ENCODE measurements at places on chromosomes 12 and 14. TPM values are rescaled to one million over a fixed set of nuclear protein-coding genes. Genes with fewer than 3 reads are reported as not detected.

ASCL1 gene
- total RNA-seq: not detected

LRRC43 gene
- total RNA-seq: 1.5 TPM

FSCB gene
- total RNA-seq: not detected

NUP107 gene
- total RNA-seq: 82.3 TPM

KLRD1 gene
- total RNA-seq: not detected

NGDN gene
- total RNA-seq: 24.7 TPM

SPIC gene
- not detected for total RNA-seq

UNC79 gene
- 0.05 TPM for total RNA-seq

DNA sequence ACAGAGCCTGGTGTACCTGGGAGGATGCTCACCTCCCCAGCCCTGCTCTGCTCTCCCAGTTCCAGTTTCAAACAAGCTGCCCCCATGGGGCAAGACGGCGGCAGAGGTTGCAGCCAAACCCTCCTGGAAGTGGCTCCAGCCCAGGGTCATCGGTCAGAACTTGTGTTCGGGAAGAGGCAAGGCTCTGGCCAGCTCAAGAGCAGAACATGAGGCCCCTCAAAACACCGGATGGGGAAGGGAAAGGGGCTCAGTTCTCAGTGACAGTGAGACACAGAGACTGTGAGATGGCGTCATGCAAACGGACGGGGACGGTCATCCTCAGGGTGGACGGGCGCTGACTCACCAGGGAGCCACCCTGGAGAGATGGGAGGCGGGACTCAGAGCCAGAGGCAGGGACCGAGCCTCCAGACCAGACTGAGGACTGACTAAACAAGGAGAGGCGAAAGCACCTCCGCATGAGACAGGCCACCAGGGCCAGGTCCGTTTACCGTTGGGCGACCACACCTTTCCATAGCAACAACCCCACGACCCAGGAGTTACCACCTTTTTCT, 63.9 kb upstream of the GALNT9 start:
- no peak overlapping the region for H3K4me3 ChIP-seq
- H3K27me3 ChIP-seq: no peaks in the 10 kb centered on the region
- no peak overlapping the region for H3K27ac ChIP-seq
- no peaks in the 10 kb centered on the region for H3K36me3 ChIP-seq
- no peaks in the 10 kb centered on the region for H3K4me1 ChIP-seq
- no peak for DNase-seq

- no peak overlapping the region for H3K27ac ChIP-seq
- no peaks in the 10 kb centered on the region for H3K27me3 ChIP-seq
- no peak overlapping the region for H3K4me3 ChIP-seq
Measured at GRCh38 chr12:795305-795704, 42.9 kb downstream of the WNK1 start.

- no peak overlapping the region for H3K4me3 ChIP-seq
- H3K36me3 ChIP-seq: no peaks in the 10 kb centered on the region
- H3K27ac ChIP-seq: no peak overlapping the region
- H3K27me3 ChIP-seq: no peaks in the 10 kb centered on the region
- DNase-seq: no peak
Measured at GRCh38 chr12:101551362-101552114, 43.2 kb upstream of the MYBPC1 start.

GRCh38 chr12:73452672-73453469, 1084.8 kb upstream of the ATXN7L3B start:
- no peaks in the 10 kb centered on the region for H3K36me3 ChIP-seq
- DNase-seq: no peak
- no peaks in the 10 kb centered on the region for H3K4me1 ChIP-seq
- H3K4me3 ChIP-seq: no peak overlapping the region

DNA sequence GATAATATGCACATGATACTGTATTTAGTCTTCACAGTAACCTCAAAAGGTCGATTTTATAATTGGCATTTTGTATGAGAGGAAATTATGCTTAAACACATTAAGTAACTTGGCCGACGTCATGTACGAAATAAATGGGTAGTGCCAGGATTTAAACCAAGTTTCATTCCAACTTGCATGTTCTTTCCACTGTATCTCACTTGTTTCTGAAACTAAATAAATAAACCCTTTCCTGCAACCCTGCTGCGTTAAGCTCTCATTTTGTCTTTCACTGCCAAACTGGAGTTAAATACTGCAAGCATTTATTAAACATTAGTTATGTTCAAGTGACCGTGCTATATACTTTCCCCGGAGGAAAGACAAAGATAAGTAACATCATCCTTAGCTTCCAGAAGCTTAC, 293.9 kb upstream of the PRKD1 start:
- peak overlapping the region; percentile 54 for H3K27ac ChIP-seq
- H3K4me1 ChIP-seq: peaks cover 30% of the 10 kb centered on the region
- H3K27me3 ChIP-seq: no peaks in the 10 kb centered on the region
- H3K4me3 ChIP-seq: no peak overlapping the region

DNA sequence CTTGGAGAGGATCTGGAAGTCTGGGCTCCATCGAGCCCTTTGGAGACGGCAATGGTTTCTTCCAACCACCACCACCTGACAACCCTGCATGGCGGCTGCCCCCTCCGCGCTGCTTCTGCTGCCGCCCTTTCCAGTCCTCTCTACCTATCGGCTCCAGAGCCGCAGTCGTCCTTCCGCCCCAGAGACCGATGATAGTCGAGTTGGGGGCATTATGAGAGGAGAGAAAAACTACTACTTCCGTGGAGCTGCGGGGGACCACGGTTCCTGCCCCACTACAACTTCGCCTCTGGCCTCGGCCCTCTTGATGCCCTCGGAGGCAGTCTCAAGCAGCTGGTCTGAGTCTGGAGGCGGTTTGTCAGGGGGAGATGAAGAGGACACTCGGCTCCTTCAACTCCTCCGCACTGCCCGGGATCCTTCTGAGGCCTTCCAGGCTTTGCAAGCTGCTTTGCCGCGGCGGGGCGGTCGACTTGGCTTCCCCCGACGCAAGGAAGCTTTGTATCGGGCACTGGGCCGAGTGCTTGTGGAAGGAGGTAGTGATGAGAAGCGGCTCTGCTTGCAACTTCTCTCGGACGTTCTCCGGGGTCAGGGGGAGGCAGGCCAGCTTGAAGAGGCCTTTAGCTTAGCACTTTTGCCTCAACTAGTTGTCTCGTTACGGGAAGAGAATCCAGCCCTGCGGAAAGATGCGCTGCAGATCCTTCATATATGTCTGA, 499 bp downstream of the TOGARAM1 start:
- peaks cover 9% of the 10 kb centered on the region for H3K4me1 ChIP-seq
- no peak for DNase-seq
- peaks cover 7% of the 10 kb centered on the region for H3K36me3 ChIP-seq
- peak overlapping the region; percentile 77 for H3K4me3 ChIP-seq
- peak overlapping the region; percentile 88 for H3K27ac ChIP-seq

DNA sequence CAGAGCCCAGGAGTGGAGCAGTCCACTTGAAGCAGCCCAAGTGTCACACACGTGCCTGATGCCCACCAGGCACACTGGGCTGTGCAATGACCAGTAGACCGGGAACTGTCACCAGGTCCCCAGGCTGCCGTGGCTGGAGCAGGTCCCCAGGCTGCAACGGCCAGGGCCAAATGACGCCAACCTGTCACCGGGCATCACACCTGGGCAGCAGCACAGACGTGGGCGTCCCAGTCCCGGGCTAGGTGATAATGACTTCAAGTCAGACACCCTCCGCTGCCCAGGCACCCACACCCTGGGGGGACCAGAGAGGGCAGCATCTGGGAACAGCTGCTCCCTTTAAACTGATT, 30.6 kb upstream of the MMP17 start:
- H3K36me3 ChIP-seq: no peaks in the 10 kb centered on the region
- no peak overlapping the region for H3K4me3 ChIP-seq
- no peaks in the 10 kb centered on the region for H3K27me3 ChIP-seq
- DNase-seq: no peak

DNA sequence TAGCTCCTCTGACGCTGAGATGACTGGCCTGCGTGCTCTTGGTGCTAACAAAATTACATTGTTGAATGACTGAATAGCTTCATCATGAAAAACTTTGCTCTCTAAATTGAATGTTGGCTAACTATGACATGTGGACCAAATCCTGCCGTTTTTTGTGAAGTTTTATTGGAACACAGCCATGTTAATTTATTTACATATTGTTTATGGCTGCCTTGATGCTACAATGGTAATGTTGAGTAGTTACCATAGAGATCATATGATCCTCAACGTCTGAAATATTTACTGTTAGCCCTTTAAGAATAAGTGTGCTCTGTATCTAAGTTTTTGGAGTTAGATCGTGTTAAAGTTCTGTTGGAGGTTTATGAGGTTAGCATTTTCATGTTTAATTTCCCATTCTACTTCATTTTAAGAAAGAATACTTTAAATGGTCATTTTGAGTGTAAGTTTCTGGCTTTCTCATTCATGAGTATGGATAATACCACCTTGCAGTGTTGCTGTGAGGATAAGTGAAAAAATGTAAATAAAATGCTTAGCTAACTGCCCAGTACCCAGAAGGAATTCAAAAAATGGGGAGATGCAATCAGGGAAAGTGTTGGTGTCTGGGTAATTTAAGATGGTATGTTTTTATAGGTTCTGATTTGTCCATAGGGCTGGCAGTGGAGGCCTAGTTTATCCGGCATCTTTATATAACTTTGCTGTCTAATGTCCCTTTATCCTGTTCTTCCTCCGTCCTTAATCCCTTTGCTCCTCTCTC, 35.3 kb downstream of the NUBPL start:
- no peaks in the 10 kb centered on the region for H3K4me1 ChIP-seq
- no peaks in the 10 kb centered on the region for H3K36me3 ChIP-seq
- H3K4me3 ChIP-seq: no peak overlapping the region
- no peaks in the 10 kb centered on the region for H3K27me3 ChIP-seq
- H3K27ac ChIP-seq: no peak overlapping the region

DNA sequence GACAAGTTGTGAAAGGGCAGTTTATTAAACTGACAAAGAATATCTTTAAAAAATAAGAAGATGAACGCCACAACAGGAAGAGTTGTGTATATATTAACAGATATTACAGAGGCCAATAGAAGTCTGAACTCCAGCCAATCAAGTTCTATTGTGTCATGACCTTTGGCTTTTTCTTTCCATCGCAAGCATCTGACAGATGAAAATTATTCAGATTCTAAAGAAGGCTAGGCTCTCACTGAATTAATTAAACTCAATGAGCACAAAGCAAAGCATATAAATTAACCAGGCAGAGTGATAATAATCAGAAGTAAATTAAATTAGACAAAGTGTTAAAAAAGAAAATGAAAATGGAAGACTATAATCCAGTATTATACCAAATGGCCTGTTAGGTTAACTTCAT, 62.0 kb upstream of the PYGL start:
- DNase-seq: no peak
- no peaks in the 10 kb centered on the region for H3K36me3 ChIP-seq
- H3K4me1 ChIP-seq: peaks cover 3% of the 10 kb centered on the region
- no peaks in the 10 kb centered on the region for H3K27me3 ChIP-seq
- H3K27ac ChIP-seq: no peak overlapping the region

GRCh38 chr12:11482955-11483354, 87.6 kb upstream of the PRB2 start:
- H3K4me3 ChIP-seq: no peak overlapping the region
- no peak overlapping the region for H3K27ac ChIP-seq
- H3K36me3 ChIP-seq: no peaks in the 10 kb centered on the region
- no peaks in the 10 kb centered on the region for H3K27me3 ChIP-seq
- DNase-seq: no peak

- H3K36me3 ChIP-seq: no peaks in the 10 kb centered on the region
- no peaks in the 10 kb centered on the region for H3K27me3 ChIP-seq
- H3K4me3 ChIP-seq: no peak overlapping the region
- H3K4me1 ChIP-seq: no peaks in the 10 kb centered on the region
- no peak overlapping the region for H3K27ac ChIP-seq
Measured at GRCh38 chr12:40314927-40315326, 90.1 kb downstream of the LRRK2 start.

GRCh38 chr14:63478010-63478409, 65.2 kb downstream of the PPP2R5E start:
- no peak overlapping the region for H3K27ac ChIP-seq
- H3K27me3 ChIP-seq: no peaks in the 10 kb centered on the region

DNA sequence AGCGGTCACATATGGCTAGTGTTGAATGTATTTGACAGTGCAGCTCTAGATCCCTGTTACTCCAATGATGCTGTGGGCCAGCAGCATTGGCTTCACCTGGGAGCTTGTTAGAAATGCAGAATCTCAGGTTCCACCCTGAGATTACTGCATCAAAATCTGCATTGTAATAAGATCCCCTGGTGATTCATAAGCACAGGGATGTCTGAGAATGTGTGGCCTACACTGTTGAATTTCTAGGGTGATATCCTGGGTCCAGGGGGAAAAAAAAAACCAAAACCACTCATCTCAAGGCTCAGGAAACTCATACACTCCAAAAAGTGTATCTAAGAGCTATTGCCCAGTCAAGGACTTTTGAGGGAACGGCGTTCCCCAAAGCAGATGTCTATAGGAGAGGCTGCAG, 196.8 kb downstream of the PPM1H start:
- DNase-seq: no peak
- H3K4me1 ChIP-seq: peaks cover 9% of the 10 kb centered on the region
- no peak overlapping the region for H3K4me3 ChIP-seq

- no peak overlapping the region for H3K4me3 ChIP-seq
- no peaks in the 10 kb centered on the region for H3K36me3 ChIP-seq
- DNase-seq: no peak
- H3K27ac ChIP-seq: no peak overlapping the region
Measured at GRCh38 chr14:53328841-53329240, 175.7 kb upstream of the DDHD1 start.

DNA sequence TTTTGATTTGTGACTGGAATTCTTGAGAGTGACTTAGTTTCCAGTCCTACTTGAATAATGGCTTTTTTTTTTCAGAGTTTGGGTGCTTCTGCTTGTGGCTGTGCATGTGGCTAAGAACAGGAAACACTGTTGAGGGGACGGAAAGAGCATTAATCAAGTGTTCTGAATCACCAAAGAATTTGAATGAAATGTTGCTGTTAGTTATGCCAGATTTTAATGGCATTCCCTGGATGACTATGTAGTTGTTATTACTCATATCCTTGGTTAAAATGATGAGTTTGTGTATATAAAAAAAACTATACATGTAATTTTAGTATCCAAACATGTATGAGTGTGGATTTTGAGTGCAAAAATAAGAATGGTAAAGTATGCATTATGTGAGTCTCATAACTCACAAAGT, 347.9 kb downstream of the BCAT1 start:
- H3K27ac ChIP-seq: no peak overlapping the region
- no peaks in the 10 kb centered on the region for H3K27me3 ChIP-seq
- no peaks in the 10 kb centered on the region for H3K36me3 ChIP-seq
- H3K4me1 ChIP-seq: no peaks in the 10 kb centered on the region
